Renal cortex interstitium (tissue), 15 donors: ENCODE measurements at places on chromosomes 16 and 17. TPM values are rescaled to one million over a fixed set of nuclear protein-coding genes. Genes with fewer than 3 reads are reported as not detected.

- DNase-seq: no peak
Observed at GRCh38 chr17:64692187-64692586, 30.1 kb upstream of the SMURF2 start.

CHST4 gene
- 0.29 TPM for polyA plus RNA-seq

- no peak for DNase-seq
Observed at GRCh38 chr17:1546292-1546922, 16.2 kb downstream of the PITPNA start.

TMEM88 gene
- polyA plus RNA-seq: 30.2 TPM

GRCh38 chr17:57910462-57911420 is 44.5 kb downstream of the CUEDC1 start:
- DNase-seq: no peak
